ENCODE measurements at places on chromosomes 16 and 17. TPM values are rescaled to one million over a fixed set of nuclear protein-coding genes. Genes with fewer than 3 reads are reported as not detected.

DNA sequence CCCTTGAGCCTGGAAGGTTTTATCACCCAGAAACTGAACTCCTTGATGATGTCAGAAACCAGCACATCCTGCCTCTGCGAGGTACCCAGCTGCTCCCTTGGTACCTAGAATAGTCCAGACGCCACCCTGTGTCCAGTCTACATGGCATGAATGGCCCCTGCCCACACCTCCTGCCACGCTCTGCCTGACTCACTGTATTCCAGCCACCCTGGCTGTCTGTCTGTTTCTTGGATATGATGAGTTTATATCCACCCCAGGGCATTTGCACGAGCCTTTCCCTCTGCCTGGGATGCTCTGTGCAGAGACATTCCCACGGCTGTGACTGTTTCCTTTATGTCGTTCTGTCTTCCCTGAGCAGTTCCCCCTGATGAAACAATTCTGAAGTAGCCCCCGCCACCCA is 68.7 kb downstream of the CRISPLD2 start:
- H3K4me1 ChIP-seq = no peaks in the 10 kb centered on the region
- no peaks in the 10 kb centered on the region for H3K36me3 ChIP-seq
- H3K27ac ChIP-seq = no peak overlapping the region
- no peak for DNase-seq
- H3K4me3 ChIP-seq = no peak overlapping the region

GRCh38 chr16:50692999-50693781 is at the start of gene NOD2:
NOD2 (plus strand) TSS chr16:50693606; CDS start chr16:50699496, 5,890 bp downstream.
- peak within 1 kb of the TSS; percentile 81 for H3K4me3 ChIP-seq
- H3K4me1 ChIP-seq = peaks cover 56% of the 10 kb centered on the region
- peak; percentile 81 for DNase-seq
- H3K27ac ChIP-seq = peak within 1 kb of the TSS; percentile 80
- peaks cover 5% of the 10 kb centered on the region for H3K27me3 ChIP-seq
- peaks cover 5% of the 10 kb centered on the region for H3K36me3 ChIP-seq

DNA sequence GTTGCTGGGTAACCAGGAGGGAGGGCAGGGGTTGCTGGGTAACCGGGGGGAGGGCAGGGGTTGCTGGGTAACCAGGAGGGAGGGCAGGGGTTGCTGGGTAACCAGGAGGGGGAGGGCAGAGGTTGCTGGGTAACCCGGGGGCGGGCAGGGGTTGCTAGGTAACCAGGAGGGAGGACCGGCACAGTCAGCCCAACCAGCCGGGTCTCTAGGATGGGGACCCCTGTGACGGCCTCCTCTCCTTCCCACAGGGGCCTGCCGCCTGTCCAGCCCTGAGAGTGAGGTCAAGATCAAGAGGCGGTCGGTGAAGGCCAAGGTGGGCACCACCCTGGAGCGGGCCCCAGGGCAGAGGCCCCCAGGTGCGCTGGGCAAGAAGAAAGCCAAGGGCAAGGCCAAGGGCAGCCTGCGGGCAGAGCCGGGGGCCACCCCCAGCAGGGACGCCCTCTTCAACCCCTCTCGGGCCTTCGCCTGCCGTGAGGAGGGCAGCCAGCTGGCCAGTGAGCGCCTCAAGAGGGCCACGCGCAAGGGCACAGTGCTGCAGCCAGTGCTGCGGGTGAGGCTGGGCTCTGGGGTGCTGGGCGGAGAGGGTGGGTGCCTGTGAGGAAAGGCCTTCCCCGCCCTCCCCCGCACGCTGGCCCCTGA is 54.6 kb downstream of the ACTG1 start:
- no peak overlapping the region for H3K4me3 ChIP-seq
- peaks cover 5% of the 10 kb centered on the region for H3K4me1 ChIP-seq
- H3K27me3 ChIP-seq = no peaks in the 10 kb centered on the region
- H3K27ac ChIP-seq = no peak overlapping the region

- no peaks in the 10 kb centered on the region for H3K27me3 ChIP-seq
- no peak overlapping the region for H3K27ac ChIP-seq
- no peak for DNase-seq
- H3K36me3 ChIP-seq = no peaks in the 10 kb centered on the region
- no peaks in the 10 kb centered on the region for H3K4me1 ChIP-seq
- H3K4me3 ChIP-seq = no peak overlapping the region
These were observed 165.0 kb upstream of the ELAC2 start for GRCh38 chr17:13182854-13183253.

- no peak overlapping the region for H3K4me3 ChIP-seq
- H3K36me3 ChIP-seq = no peaks in the 10 kb centered on the region
- no peak overlapping the region for H3K27ac ChIP-seq
- peaks cover 78% of the 10 kb centered on the region for H3K27me3 ChIP-seq
- no peaks in the 10 kb centered on the region for H3K4me1 ChIP-seq
These were observed 12.7 kb upstream of the FOXF1 start for GRCh38 chr16:86497551-86498021.

GRCh38 chr16:79316004-79316458 is 284.5 kb downstream of the MAF start:
- peaks cover 31% of the 10 kb centered on the region for H3K4me1 ChIP-seq
- peaks cover 25% of the 10 kb centered on the region for H3K27me3 ChIP-seq
- no peaks in the 10 kb centered on the region for H3K36me3 ChIP-seq
- H3K27ac ChIP-seq = peak overlapping the region; percentile 87

DNA sequence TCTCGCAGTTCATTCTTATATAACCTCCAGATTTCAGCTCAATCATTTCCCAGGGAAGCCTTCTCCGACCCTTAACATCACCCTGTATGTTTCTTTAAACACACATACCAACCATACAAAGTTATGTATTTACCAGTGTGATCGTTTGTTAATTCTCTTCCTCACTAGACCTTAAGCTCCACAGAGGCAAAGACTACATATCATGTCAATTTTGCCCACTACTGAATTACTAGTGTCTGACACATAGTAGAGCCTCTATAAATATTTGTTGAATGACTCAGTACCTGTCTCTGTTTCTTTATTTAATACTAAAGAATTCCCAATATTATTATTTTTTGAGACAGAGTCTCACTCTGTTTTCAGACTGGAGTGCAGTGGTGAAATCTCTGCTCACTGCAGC is 137.2 kb downstream of the SHISA9 start:
- H3K4me3 ChIP-seq = no peak overlapping the region
- DNase-seq = no peak
- H3K36me3 ChIP-seq = no peaks in the 10 kb centered on the region
- no peaks in the 10 kb centered on the region for H3K4me1 ChIP-seq

DNA sequence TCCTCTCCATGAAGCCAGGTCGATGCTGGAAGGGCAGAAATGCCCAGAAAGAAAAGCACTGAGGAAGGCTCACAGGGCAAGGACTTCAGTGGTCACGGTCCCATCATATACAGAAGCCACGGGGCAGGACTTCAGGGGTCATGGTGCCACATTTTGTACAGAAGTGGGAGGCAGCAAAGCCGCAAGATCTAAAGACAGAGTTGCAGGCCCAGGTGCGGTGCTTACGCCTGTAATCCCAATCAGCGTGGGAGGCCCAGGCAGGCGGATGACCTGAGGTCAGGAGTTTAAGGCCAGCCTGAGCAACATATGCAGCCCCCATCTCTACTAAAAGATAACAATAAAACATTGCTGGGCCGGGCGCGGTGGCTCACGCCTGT is 96.0 kb downstream of the NXN start:
- no peak overlapping the region for H3K27ac ChIP-seq
- no peak overlapping the region for H3K4me3 ChIP-seq
- no peak for DNase-seq
- no peaks in the 10 kb centered on the region for H3K36me3 ChIP-seq
- peaks cover 1% of the 10 kb centered on the region for H3K27me3 ChIP-seq
- H3K4me1 ChIP-seq = peaks cover 6% of the 10 kb centered on the region

DNA sequence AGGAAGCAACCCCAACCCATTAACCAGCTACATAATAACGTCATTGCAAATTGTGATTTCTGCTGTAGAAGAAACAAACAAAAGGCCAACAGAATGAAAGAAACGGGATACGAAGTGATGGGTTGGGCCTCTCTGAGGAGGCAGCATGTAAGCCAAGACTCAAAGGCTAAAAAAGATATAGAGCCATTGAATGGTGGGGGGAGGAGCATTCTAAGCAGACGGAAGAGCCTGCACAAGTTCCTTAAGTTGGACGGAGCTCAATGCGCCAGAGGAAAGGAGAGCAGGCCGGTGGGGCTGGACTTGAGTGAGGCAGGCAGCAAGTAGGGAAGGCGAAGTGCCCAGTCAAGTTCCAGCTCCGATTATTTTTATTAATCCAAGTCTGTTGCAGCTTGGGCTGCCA is 160.3 kb downstream of the SHISA9 start:
- H3K27me3 ChIP-seq = no peaks in the 10 kb centered on the region
- H3K36me3 ChIP-seq = no peaks in the 10 kb centered on the region
- no peaks in the 10 kb centered on the region for H3K4me1 ChIP-seq
- no peak overlapping the region for H3K4me3 ChIP-seq
- DNase-seq = no peak

Gene CBX2
- 8.2 TPM for total RNA-seq

Gene TMEM94
- total RNA-seq = 69.5 TPM

Gene FBXO39
- 0.36 TPM for total RNA-seq

Gene CD300A
- 14.9 TPM for total RNA-seq

Gene SOX8
- total RNA-seq = 0.92 TPM
